IMR-90 (cell line): ENCODE measurements at places on chromosomes 2 and 18. TPM values are rescaled to one million over a fixed set of nuclear protein-coding genes. Genes with fewer than 3 reads are reported as not detected.

Gene SLC14A1
- 18.3 and 20.5 TPM in 2 replicates for polyA plus RNA-seq

Gene CDCA7
- polyA plus RNA-seq: 17.8 and 18.7 TPM in 2 replicates

Gene TACR1
- polyA plus RNA-seq: 0.06 and 0.09 TPM in 2 replicates

Gene FABP1
- not detected in 2 replicates for polyA plus RNA-seq

Gene MROH2A
- polyA plus RNA-seq: not detected in 2 replicates

Gene TBC1D8
- 0.98 and 1.5 TPM in 2 replicates for polyA plus RNA-seq

Gene ADNP2
- polyA plus RNA-seq: 5.5 and 5.6 TPM in 2 replicates

Gene ERICH2
- polyA plus RNA-seq: not detected in 2 replicates

Gene CCDC68
- polyA plus RNA-seq: 0.46 and 0.55 TPM in 2 replicates

Gene ANO7
- polyA plus RNA-seq: 3.4 and 3.8 TPM in 2 replicates

Gene MORN2
- 15.4 and 16.5 TPM in 2 replicates for polyA plus RNA-seq

Gene GPR35
- 0.31 and 0.42 TPM in 2 replicates for polyA plus RNA-seq
